Hypothalamus (tissue), 51 donors: ENCODE measurements at places on chromosomes 4 and X.

DNA sequence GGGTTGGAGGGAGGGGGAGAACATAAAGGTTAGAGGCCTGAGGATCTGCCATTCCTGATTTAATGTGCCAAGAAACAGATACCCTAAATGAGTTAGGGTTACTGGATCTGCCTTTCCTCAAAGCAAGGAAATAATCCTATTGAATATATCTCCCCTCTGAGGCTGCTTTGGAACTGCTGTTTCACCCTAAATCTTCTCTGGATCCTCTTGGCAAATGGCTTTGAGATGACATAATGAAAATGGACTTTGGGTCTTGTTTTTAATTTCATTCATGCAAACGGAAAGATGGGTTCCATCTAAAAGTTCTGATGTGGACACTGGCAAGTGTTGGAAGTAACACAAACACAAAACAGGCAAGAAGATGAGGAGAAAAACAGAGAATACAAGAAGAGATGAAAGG is 23.0 kb upstream of the MAOA start:
- DNase-seq: no peak

DNA sequence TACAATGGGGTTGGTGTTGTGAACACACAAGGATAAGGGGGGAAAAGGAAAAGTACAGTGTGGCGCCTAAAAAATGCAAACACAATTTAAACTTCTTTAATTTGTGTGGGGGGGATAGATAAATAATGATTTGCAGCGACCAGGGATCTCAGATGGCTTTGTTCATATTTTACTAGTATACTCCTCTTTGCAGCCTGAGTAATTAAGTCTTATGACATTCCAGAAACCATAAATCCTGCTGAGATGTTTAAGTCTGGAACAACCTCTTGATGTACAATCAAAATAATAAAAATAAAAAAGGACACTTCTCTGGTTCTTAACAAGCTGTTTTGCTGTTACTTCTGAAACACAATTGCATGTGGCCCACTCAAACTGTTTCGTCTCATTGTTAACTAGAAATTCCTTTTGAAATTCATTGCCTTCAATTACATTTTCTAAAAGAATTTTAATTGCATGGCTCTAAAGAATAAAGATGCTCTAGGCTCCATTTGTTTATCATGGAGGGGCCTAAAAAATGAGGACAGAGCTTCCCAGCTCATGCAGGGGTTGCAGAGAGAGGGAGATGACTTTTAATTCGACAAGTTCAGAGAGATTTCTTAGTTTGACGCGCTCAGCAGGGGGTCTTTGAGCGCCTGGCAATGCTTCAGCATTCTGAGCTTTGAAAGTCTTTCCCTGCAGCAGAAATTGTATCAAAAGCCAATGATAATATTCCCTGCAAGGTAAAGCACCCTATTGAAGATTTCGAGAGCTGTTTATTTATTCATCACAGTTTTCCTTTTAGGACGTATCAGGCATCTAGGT is 892.4 kb upstream of the TENM3 start:
- no peak for DNase-seq

GRCh38 chr4:185538806-185539205 is 3.5 kb upstream of the PDLIM3 start:
- DNase-seq: no peak

DNA sequence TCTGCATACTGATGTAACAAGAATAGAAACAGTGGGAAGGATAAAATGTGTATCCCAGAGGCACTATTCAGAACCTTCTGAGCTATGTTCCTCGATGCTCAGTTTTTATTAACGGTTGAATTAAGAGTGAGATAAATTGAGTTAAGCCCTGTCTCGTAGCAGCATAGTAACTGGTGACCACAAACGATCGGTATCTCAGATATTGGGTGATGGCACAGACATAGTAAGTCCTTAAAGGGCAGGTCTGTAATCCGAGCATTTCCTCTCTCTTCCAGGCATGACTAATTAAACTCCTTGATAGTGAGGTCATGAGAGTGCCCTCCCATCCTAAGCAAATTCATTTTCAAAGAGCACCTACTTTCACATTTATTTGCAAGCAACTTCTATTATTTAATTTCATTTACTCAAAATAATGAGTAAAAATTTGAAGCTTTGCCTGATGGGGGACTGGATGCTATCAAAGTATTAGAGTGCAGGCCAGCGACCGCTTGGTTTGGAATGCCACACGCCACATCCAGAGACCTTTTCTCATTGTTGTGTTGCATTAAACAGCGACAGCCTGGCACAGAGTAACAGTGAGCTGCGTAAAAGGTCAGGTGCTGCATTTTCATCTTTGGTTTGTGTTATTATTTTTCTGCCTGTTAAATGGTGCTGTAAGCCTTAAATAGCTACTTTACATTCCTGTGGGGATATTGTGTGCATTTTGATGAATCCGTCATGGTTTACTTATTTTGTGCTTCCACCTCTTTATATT is 101.9 kb downstream of the PCDH7 start:
- no peak for DNase-seq

GRCh38 chrX:53440621-53441517 is 6.7 kb upstream of the HSD17B10 start:
- no peak for DNase-seq

DNA sequence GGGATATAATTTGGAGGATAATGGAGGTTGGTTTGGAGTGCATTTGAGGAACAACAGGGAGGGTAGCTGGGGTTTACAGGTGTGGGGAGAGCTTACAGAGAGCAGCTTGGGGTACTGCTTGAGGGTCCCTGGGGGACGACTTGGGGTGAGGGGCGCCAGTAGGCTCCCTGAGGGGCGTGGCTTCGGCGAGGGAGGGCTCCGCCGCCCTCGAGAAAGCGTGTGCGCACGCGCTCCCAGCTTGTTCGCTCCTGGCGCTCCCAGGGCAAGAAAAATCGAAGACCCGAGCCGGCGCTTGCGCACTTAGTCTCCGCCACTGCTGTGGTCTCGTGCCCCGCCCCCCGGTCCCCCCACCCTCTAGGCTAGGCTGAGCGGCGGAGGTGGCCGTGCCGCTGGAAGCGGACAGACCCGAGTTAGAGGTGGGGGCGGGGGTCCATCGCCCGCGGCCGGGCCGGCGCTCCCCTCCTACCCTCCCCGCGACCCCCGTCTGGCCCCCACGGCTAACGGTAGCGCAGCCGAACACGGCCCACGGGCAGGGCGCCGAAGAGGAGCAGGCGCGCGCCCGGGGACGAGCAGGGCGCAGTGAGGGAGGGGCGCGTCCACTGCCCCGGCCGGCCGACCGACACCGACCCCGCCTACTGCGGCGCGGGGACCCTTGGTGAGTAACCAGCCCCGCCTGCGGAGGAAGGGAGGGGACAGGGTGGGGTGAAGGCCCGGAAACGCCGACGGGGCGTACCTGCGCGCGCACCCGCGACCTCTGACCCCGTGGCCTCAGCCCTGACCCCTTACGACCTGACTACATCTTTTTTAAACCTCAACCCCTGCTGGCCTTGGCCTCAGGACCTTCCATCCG is 5.4 kb upstream of the CCDC120 start:
- DNase-seq: no peak

- no peak for DNase-seq
Observed at GRCh38 chr4:152245680-152246079, 290.2 kb downstream of the FBXW7 start.

DNA sequence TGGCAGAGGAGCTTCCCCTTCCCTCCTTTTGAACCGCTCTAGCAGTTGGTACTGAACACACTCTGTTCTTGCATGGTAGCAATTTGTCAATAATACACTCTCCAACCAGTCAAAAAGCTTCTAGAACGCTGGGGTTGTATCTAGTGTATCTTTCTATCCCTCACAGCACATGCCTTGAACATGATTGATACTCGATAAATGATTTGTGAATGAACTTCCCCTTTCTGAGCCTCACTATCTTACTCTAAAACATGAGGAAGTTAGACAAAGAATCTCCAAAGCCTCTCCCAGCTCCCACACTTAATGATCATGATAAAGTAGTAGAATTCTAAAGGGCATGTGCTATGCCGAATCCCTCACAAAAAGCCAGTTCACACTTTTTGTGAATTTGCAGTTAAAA is 64.4 kb downstream of the DLG3 start:
- no peak for DNase-seq

DNA sequence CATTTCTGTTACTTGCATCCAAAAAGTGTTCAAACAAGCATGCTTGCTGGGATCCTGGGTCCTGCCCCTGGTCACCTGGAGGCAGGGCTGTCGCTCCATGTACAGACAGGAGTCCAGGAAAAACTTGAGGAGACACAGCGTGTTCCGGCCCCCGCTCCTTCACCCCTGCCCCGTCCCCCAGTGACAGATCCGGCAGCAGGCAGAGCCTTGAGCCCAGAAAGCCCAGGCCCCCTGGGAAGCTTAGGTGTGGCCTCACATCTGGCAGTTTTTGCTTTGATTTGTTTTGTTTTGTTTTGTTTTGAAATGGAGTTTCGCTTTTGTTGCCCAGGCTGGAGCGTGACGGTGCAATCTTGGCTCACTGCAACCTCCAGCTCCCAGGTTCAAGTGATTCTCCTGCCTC is 67.0 kb downstream of the TRMT44 start:
- no peak for DNase-seq

GRCh38 chr4:86894455-86894854 is 2.2 kb upstream of the C4orf36 start:
- no peak for DNase-seq

DNA sequence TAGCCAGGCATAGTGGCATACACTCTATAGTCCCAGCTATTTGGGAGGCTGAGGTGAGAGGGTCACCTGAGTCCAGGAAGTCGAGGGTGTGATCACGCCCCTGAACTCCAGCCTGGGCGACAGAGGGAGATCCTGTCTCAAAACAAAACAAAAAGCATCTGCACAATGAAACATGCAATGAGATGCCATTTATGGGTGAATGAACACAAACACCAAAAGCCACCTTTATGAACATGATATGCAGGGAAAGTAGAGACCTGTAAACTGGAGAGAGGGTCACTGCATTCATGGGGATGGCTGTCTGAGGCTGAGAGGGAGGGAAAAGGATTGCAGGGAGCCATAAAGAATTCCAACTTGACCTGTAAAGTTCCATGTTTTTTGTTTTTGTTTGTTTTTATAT is 70.7 kb downstream of the EVC start:
- DNase-seq: no peak
